ENCODE measurements at places on chromosomes 11 and 22.

DNA sequence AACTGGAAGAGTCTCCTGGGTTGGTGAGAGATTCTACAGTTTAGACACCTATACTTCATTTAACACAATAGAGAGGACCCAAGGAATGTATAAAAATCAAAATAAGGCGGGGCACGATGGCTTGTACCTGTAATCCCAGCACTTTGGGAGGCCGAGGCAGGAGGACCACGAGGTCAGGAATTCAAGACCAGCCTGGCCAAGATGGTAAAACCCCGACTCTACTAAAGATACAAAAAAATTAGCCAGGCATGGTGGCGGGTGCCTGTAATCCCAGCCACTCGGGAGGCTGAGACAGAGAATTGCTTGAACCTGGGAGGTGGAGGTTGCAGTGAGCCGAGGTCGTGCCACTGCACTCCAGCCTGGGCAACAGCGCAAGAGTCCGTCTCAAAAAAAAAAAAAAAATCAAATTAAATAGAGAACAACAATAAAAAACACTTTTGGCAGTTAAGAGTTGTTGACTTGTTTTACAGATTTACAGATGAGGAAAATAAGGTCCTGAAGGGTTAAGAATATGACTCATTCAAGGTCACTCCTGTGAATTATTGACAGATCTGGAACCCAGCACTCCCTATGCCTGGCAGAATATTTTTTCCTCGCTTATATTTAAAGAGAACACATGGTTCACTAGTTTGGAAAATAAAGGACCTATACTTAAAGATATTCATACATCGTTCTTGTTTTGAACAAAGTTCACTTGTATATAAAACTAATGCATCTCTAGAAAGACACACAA, 5.2 kb downstream of the LGR4 start:
- no peak for DNase-seq

DNA sequence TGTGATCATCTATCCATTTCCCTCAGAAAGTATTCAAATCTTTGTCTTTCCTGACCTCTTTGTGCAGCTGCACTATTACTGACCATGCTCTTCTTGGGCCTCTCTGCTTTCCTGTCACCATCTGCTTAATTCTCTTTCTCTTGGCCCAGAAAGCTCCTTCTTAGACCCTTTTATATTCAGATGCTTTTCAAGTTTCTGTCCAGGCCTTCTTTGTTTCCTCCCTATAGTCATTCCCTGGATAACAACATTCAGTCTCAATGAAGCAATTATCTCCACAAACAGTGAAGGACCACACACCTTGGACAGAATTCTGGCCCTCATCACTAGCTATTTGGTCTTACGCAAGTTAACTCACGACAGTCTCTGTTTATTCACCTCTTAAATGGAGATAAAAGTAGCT, 89.7 kb downstream of the LARGE2 start:
- no peak for DNase-seq

DNA sequence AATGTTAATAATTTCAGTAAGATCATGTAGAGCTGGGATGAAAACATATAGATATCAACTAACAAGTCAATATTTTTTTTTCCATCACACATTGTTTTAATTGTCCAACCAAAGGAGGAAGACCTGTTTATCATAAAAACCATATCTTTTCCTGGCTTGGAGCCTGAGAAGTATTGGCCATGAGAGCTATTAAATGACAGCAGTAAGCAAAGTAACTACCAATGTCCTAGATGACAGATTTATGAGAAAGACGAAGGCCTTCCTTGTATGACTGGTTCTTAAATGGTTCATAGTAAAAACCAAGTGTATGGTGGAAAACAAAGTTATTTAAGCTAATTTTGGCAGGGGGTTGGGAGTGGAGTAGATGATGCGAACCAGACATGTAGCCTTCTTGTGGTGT, 1147.1 kb upstream of the TENM4 start:
- no peak for DNase-seq

- DNase-seq, result no peak
Measured at GRCh38 chr11:98289617-98290263, 731.0 kb upstream of the CNTN5 start.

- DNase-seq, result no peak
Measured at GRCh38 chr22:39315389-39315788, 4.0 kb downstream of the RPL3 start.

DNA sequence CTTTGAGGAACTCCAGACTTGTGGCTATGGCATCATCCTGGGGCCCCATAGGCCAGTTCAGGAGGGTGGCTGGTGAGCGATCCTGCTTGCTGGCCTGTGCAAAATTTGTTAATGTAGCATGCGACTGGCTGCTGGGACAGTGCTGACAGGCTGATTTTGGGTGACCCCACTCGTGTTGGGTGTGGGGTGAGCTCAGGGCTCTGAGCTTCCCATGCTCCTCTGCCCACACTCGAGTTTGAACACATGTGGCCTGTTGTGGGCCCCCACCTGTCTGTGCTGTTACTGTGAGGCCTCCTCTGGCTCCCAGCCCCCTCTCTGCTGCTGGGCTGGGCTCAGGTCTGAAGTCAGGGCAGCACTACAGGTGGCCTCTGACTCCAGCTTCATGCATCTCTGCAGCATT, 64.4 kb upstream of the MYEOV start:
- no peak for DNase-seq

DNA sequence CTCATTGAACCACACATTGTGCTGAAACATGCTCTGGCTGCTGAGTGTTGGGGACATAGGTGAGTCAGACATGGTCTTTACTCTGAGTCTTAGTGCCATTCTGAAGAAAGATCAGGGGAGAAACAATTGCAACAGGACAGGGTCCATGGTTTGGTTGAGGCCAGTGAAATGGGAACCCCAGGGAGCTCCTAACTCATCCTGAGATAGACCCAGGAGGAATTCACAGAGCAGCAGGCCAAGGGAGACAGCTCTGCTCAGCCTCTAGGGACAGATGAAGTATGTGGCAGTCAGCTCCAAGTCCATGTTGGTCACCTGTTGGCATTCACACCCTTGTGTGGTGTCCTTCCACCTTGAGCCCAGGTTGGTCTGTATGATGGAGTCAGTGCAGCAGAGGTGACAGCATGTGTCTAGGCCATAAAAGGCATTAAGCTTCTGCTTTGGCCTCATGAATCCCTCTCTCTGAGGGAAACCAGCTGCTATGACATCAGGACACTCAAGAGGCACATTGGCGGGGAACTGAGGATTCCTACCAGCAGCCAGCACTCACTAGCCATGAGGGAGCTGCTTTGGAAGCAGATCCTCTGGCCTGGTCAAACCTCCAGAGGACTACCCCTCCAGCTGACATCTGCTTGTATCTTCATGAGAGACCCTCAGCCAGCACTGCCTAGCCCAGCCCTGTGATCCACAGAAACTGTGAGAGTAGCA, 50.3 kb upstream of the MYEOV start:
- DNase-seq, result no peak

DNA sequence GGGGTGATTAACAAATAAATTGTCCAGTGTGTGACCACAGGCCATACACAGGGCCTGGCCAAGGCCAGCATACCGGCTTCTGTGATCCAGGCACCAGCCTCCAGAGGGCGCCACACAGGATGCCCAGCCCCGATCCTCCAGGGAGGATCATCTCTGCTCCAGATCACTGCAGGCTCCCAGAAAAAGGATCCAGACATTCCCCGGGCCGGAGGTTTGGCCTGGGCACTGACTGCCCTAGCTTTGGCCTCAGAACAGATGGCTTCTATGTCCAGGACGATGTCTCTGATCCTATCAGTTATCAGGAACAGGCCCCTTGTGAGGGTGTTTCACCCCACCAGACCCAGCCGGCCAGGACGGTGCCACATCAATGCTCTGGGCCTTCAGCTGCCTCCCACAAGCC, 74.5 kb upstream of the LMO1 start:
- DNase-seq, result peak; percentile 60
